8988T (cell line): ENCODE measurements at places on chromosomes 16 and 17.
A peak's percentile ranks its signal among the peaks of the same experiment; 100 is the strongest.

GRCh38 chr17:43026595-43026994 lies 1.6 kb downstream of the RND2 start:
- DNase-seq, result no peak

DNA sequence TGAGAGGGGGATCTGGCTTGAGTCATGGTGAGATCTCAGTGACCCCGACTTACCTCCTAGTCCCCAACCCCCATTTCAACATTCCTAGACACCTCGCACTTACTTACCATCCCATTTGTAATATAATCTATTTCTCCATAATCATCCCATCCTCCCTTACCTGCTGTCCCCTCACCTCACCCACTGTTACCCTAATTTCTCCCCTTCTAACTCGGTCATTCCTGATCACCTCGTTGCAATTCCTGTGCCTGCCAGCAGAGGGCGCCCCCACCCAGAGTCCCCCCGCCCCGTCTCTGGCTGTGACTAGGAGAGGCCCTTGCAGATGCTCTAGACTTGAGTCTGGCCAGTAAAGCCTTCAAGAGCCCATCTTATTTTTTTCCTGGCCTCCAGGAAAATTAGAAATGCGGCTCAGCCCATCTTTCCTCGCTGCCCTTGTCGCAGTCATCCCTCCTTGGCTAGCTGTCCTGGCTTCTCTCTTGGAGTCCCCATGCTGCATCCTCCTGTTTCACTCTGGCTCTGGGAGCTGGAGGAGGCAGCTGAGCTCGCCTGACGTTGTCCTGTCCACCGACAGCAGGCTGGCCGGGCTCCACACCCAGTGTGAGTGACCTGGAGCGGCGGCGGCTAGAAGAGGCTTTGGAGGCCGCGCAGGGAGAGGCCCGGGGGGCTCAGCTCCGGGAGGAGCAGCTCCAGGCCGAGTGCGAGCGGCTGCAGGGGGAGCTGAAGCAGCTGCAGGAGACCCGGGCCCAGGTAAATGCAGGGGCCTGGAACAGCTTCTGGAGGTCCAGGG lies 5.0 kb downstream of the TBKBP1 start:
- peak; percentile 100 for DNase-seq

DNA sequence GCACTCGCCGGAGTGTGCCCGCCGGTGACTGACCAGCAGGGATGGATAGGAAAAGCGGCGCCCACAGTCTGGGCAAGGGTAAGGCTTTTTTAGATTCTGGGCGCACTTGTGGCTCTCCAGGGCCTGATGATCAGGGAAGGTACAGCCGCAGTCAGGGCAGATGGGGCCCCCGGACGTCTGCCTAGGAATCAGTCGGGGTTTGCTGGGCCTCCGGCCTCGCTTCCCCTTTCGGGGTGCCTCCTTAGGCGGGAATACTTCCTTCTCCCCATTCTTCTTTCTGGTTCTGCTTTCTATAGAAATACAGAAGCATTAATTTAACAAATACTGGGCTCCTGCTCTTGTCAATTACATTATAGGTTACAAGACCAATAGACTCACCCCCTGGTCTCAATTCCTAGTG lies 5.0 kb downstream of the ZNF689 start:
- no peak for DNase-seq

DNA sequence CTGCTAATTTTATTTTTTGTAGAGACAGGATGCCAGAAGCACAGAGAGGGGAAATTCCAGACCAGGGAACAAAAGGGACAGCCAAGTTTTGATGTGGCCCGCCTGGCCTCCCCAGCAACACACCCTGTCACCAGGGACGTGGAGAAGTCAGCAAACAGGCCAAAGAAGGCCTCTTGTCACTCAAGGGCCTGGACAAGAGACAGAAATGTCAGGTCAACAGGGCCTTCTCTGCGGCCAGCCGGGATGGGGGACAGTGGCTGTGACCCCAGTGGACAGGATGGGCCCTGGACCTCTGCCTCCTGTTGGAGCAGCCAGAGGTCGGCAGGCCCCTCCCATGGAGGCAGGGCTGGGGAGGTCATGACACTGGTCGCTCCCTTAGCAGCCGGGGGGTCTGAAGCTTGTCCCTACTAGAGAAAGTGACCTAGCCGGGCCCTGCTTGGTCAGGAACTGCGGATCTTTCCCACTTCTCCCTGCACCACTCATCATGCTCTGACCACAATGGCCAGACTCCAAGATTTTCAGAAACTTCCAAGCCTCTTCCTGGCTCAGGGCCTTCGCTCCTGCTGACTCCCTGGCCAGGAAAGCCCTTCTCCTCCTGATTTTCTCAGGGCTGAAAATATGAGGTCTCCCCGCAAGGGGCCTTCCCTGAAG lies 9.2 kb upstream of the TVP23A start:
- no peak for DNase-seq

DNA sequence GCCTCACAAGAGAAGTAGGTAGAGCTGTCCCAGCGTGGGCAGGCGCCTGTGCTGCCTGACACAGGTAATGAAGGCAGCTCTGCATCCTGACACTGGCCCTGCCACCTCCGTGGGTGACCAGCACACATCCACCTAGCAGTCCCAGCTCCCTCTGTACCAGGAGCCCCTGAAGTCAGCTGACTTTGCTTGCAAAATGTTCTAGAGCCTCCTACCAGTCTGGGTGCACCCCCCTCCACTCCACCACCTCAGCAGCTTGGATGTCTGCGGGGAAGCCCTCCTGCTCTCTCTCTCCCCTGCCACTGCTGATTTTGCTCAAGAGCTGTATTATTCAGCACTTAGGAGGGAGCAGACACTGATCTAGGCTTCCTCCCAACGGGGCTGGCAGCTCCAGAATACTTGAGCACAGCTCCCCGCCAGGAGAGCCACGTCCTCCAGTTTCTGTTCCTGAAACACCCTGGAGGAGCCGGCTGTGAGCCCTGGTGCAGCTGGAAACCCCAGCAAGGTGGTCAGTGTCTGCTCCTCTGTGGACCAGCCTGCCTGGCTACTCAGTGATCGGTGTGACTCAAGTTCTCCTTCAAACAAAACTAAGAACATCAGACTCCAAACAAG lies 1.0 kb downstream of the RNF166 start:
- DNase-seq, result no peak

GRCh38 chr17:75478508-75478907 lies 22.1 kb downstream of the TMEM94 start:
- no peak for DNase-seq

DNA sequence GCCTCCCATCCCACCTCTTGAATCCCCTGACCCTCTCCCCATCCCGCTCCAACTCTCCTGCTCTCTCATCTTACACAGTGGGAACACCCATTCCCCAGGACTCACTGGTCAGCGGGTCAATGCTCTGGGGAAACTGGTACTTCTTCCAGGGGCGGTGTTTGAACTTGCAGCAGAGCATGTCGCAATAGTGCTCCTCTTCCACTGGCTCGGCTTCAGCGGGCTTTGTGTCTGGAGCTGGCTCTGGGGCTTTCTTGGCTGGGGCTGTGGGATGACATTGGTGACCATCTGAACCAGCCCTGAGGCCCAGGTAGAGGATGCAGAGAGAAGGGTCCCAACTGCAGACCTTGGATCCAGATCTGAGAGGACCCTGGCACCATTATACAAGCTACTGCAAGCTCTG lies 51.9 kb downstream of the CNGB1 start:
- no peak for DNase-seq

- DNase-seq, result no peak
Measured at GRCh38 chr17:33732116-33732515, 439.0 kb upstream of the ASIC2 start.

DNA sequence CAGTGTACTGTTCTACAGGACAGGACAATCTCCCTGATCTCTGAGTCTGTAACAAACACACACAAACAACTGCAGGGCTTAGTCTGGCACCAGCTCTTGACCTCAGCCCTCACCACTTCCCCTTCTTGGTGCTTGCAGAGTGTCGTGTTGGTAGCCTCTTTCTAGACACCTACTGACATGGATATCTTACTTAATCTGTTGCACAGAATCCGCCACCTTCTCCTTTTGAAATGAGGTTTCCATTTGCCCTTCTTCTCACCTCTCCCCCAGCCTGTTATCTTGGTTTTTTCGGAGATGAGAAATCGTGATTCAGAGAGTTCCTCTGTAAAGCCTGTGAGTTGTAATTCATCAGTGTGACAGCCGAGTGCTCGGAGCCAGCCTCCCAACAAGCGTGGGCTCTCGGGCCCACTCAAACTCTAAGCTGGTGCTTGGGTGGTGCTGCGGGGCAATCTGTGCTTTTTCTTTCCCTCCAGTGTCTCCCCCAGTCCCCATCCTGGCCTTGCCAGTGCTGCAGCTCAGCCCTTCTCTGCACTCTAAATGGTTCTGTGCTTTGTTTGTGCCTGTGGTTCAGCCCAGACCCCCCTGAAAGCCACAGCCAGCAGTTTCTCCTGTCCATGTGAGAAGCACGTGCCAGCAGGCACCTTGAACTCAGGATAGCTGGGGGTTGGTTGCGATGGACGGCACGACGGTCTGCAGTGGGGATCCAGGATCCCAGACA lies 28.1 kb downstream of the KIAA0513 start:
- no peak for DNase-seq

DNA sequence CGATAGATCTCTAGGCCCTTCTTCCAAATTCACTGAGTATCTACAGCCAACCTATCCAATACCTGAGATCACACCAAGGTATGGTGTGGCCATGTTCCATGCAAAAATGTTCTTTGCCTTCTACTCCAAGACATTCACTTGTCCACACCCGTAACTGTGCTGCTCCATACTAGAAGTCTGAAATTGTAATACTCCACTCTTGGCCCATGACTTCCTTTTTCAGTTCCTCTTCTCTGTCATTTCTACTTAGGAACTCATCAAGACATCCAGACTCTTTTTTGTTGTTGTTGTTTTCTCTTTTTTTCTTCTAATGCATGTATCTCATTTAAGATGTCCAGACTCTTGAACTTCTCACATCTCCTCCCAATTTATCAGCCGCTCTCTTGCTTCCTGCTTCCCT lies 42.5 kb upstream of the KSR1 start:
- no peak for DNase-seq

DNA sequence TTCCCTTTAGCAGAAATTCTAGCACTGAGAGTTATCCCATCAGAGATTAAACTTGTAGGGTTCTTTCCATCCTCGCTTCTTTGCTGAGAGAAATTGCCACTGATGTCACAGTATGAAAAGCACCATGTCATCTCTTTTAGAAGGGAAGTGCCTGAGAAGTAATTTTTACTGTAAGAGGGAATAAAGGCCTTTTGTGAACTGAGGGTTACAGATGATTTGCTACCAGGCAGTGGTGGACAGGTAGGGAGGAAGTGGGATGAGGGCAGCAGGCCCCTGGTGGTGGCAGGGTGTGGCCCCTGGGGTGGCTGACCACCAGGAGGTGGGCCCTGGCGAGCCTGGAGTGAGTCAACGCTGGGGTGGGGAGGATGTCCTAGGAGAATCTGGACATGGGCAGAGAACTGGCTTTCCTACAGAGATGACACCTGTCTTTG lies 6.4 kb upstream of the MILR1 start:
- no peak for DNase-seq

DNA sequence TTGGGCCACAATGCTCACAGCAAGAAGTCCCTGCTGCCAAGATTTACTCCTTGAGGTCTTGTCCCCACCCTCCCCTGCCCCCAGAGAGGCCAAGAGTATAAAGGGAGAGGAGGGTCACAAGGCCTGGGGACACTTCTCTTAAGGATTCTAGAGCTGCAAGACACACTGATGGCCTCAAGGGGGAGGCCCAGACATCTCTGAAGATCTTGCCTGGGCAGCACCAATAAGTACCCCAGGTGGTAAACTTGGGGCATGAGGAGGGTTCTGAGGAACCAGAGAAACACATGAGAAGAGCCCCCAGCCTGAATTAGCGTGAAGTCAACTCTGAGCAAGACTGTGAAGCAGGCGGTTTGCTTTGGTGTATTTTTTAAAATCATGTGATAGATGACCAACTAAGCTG lies 26.8 kb upstream of the MTMR4 start:
- no peak for DNase-seq

DNA sequence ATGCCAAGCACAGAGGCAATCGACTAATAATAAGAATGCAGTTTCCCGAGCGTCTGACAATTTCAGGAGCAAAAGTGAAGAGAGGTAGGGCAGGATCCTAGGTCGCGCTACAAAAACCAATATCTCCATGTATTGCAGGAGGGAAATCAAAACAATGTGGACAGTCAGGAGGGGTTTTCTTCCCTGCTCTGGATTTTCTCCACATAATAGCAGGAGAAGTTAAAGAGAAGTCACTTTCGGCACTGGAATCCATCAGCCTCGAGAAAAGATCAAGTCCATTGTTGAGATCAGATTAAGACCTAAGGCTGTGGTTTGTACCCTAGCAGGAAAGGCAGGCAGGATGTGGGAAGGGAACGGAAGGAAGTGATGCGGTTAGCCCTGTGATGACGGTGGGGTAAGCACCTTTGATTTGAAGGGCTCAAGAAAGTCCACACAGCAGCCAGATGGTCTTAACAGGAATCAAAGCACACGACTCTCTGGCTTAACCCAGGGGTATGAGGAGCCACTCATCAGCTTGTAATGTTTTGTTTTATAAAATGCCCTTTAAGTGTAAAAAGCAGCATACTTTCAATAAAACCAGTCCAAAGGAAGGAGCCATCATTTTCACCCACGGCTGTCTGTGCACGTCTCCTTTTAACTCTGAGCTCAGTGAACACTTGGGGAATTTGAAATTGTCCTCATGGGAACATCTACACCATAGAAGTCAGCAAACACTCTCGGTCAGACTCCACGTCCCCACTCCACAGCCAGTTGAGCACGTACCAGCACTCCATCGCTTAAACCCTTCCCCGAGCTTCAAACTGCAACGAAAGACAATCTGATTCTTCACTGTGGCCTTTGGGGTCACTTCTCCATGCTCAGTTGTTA lies 15.8 kb upstream of the AKTIP start:
- DNase-seq, result no peak

DNA sequence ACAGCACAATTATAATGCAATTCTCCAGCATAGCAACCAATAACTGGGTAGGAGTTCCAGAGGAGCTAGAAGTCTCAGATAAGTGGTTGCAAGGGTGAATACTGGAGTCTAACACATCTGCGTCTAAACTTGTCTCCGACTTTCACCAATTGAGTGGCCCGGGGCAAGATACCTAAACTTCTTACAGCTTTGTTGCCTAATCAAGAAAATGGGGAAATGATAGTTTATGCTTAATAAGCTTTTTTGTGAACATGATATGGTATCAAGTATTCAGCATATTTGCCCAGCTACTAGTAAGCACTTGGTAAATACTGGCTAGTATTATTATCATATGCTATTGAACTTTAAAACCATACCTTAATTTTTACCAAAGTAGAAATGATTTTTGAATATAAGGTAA lies 183.5 kb downstream of the KCNJ2 start:
- DNase-seq, result no peak

- DNase-seq, result no peak
Measured at GRCh38 chr17:48443712-48444111, 13.7 kb upstream of the SKAP1 start.

- DNase-seq, result no peak
Measured at GRCh38 chr16:27474921-27475320, 72.9 kb downstream of the IL21R start.
